ENCODE measurements at places on chromosomes 4 and X.
A peak's percentile ranks its signal among the peaks of the same experiment; 100 is the strongest.

GRCh38 chr4:5378002-5378401 is 326.7 kb downstream of the STK32B start:
- peak; percentile 54 for DNase-seq

DNA sequence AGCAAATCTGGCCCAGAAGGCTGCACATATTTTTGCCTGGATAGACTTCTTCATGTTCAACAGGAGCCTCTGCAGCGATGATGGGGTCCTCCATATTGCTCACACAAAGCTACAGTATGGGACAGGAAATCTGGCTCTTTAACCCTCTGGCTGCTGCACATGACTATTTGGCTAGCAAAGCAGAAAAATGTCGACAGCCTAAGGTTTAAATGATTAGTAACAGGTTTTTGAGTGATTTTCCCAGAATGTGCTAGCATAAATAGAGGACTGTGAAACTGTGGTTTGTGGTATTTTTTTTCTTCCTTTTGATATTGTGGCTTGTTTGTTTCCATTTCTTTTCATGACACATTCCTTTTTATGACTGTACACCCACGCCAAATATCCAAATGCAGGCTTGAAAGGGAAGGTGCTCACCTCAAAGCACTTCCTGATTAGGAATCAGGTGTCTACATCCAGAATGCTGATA is 120.2 kb upstream of the GK2 start:
- DNase-seq, result peak; percentile 0

DNA sequence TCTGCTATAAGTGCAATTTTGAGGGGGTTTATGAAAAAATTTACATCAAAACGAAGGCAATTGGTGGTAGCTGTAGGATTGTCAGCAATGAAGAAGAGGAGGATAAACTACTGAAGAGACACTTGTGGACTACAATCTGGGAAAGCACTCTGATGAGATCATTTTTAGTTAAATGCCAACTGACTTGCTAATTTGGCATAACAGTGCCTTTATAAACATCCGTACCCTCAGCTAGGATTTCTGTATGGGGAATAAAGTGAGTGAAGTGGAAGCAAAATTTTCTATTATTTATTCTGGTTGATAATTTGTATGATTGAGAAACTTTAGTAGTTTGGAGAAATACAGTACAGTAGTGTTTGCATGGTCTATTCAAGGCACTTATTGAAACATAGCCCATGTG is 11.2 kb upstream of the GNRHR start:
- peak; percentile 8 for DNase-seq

DNA sequence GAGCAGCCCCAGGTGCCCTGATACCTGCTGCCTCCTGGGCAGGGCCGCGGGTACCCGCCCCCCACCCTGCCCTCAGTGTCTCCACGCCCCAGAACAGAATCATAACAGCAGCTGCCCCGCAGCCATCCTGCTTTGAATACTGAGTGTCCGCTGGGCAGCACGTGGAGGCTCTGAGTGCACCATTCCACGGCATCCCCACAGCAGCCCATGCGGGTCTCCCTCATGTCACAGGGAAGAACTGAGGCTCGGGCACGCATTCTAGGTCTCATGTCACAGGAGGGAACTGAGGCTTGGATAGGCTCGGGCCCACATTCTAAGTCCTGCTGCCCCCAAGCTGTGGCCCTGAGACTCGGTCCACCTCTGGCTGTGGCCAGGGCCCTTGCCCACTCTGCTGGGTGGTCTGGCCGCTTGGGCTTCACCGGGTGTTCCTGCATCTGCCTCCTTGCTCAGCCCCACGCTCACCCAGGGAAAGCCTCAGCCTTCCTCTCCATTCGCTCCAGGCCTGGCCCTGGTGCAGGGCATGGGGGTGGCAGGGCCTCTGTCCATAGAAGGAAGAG is 221.6 kb upstream of the PSAPL1 start:
- DNase-seq, result no peak

- no peak for DNase-seq
Observed at GRCh38 chr4:182903013-182903412, 14.2 kb downstream of the DCTD start.

DNA sequence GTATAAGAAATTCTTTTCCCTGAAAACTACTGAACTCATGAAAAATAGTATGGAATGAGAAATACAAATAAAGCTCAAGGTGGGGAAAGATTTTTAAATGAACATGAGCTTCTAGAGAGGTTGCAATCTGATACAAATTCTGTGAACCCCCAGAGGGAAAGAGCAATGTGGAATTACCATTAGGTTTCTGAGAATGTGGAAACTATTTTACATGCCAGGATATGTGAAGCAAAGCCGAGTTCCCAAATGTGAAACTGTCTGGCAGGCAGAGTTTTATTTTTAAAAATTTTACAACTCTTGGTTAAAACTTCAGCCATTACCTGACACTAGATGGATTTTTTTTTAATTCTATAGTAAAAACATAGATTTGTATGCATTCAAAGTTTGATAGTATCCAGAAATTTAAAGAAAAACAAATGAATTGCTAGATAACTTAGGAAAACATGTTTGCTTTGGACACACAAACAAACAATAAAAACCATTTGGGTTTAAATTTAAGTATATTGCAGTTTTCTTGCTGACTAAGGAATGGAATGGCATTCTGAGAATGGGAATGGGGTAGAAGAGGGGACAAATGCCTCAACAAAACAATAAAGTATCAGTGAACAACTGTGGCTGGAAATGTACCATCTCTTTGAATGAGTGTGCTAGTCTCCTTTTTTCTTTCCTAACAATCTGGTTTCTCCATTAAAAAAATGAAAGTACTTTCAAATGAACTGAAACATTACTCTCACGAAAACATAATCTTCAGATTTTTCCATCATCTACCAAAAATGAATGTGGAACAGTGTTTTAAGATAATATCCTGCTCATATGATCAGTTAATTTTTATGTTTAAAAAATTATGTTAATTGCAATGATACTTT is 99.6 kb downstream of the PCDH18 start:
- DNase-seq, result peak; percentile 26

GRCh38 chr4:177100307-177100706 is 209.4 kb upstream of the NEIL3 start:
- no peak for DNase-seq

DNA sequence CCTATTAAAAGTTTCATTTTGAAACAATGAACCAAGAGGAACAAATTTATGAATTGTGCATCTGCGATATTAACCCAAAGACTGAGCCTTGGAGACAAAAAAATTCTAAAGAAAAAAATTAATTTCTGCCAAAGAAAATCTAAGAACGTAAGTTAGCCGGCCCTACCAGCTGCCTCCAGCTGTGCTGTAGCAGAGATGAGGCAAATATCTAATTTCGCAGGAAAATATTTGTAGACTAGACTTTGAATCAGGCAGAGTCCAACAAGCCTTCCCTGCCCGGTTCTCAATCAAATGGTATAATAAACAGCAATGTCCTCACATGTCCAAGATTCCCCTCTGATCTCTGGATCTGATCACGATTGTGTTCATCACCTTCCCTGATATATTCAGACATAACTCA is 21.2 kb upstream of the SMIM20 start:
- no peak for DNase-seq

- peak; percentile 29 for DNase-seq
Observed at GRCh38 chr4:8478801-8479744, 38.5 kb downstream of the TRMT44 start.

- peak; percentile 67 for DNase-seq
Observed at GRCh38 chr4:7101692-7102515, 34.0 kb upstream of the GRPEL1 start.

- DNase-seq, result no peak
Observed at GRCh38 chrX:83145876-83146275, 362.2 kb upstream of the POU3F4 start.

DNA sequence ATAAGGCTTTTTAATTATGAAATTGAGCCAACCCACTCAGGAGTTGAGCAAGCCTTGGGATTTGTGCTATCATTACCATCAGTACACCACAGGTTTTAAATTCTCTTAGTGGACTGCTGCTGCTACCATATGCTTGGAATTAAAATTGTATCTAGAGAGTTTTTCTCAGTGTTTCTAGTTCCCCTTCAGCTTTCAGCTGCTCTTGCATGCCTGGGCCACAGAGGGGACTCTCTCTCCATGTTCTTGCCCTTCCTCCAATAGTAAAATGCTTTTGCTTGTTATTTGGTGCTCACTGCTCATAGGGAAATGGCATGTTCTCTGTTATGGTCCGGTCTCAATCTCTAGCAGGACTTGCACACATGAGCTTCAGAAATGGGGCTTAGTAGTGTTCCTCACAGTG is 101.9 kb downstream of the IGSF1 start:
- no peak for DNase-seq

- DNase-seq, result no peak
Observed at GRCh38 chr4:15131551-15131950, 129.3 kb downstream of the CPEB2 start.

GRCh38 chrX:154327038-154327820 is 31.6 kb downstream of the TKTL1 start:
- peak; percentile 74 for DNase-seq

DNA sequence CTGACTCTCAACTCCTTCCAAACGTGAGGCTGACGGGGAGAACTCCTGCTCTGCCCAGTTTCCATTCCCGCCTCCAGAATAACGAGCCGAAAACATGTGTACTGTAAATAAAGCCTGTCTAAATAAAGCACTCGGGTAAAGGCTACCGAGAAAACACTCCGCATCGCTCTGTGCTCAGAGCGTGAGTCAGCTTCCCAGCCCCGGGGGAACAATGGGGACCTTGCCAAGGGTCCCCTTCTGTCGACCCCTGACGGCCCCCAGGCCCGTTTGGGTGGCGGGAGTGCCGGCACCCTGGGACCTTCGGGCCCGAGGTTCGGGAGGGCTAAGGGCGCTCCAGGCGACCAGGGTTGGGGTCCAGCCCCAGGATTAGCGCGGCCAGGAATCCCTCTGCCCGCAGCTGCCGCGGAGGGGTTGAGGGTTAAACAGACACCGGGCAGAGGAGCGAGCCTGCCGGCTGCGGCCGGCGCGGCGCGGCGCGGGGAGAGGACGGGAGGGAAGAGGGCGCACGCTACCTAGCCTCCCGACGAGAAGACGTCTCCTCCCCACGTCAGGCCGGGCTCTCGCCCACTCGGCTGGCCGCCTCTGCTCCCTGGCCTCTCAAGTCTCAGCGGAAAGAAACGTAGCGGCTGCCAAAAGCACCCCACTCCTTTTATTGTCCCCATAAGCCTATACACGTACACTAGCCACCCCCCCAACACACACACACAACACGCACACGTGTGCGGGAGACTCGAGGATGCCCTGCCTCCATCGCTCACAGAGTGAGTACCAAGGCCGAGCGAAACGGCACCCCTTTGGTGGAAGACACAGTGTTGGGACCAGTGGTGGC is 85.5 kb downstream of the BCOR start:
- DNase-seq, result peak; percentile 42

- DNase-seq, result peak; percentile 57
Observed at GRCh38 chr4:76306882-76307659, 538 bp downstream of the STBD1 start.

- DNase-seq, result no peak
Observed at GRCh38 chr4:37990731-37991245, 30.6 kb downstream of the PTTG2 start.

GRCh38 chrX:153495362-153495751 is 577 bp downstream of the BGN start:
- DNase-seq, result no peak

DNA sequence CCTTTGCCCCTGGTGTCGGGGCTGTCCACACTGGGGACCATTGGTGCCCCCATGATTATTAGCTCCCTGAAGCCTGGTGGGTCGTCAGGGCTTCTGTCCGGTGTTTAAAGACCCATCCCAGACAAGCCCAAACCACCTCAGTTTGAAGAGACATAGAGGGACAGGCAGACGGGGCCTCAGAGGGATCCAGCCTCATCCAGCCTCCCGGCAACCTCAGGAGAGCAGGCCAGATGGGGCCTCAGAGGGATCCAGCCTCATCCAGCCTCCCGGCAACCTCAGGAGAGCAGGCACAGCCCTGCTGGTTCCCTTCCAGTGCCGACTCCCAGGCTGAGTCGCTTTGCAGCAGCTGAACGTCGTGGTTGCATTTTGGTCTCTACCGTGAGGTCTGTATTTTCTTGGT is 32.1 kb downstream of the PIGG start:
- DNase-seq, result no peak

- DNase-seq, result no peak
Observed at GRCh38 chr4:133188433-133189146, 39.5 kb downstream of the PCDH10 start.

DNA sequence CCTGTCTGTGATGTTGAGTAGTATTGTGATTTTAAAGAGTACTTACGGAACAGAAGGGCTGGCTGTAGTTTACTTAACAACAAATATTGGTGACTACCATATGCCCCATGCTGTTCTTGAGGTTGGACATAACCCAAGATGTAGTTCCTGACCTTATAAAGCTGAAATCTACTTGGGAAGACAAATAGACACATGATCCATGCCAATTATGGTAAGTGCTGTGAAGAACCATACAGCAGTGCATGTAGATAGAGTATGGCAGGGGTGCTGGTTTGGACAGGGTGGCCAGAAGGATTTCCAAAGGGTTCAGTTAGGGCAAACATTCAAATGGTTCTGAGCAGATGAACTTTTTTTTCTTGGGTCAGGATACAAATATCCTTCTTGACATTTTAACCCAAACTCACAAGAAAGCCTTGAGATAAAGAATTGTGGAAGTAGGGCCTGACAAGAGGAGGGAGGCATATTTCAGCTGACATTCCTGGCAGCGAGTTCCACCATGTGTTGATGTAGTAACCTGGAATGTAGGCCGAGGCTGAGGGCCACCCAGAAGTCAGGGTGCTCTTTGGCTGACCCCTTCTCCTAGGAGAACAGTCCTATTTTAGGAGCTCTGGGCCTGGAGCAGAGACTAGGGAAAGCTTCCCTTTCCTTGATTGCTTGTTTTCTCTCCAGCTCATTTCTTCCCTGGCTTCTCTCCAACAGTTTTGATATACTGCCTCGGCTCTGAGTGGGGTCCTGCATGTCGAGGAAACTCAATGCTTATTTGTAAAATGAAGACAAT is 74.2 kb downstream of the FREM3 start:
- peak; percentile 41 for DNase-seq

- DNase-seq, result no peak
Observed at GRCh38 chr4:36476135-36476534, 194.7 kb downstream of the DTHD1 start.

- DNase-seq, result peak; percentile 85
Observed at GRCh38 chr4:156169011-156169410, 215.3 kb upstream of the CTSO start.

- no peak for DNase-seq
Observed at GRCh38 chr4:132642016-132642817, 506.9 kb upstream of the PCDH10 start.

- peak; percentile 40 for DNase-seq
Observed at GRCh38 chr4:173519111-173520101, 10.6 kb downstream of the HAND2 start.

DNA sequence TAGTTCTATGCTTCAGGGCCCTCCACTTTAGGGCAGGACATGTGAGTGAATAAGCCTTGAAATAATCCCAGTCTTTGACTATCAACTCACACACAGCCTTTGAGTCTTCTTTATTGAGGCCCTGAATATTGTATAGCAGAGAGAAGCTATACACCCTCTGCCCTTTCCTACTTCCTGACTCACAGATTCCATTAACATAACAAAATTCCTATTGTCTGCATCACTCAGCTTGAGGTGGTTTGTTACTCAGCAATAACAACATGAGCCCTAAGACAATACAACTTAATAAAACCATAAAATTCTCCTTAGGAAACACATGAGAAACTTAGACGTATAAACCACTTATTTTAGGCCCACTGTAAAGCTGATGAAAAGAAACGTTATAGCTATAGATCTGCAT is 680.3 kb upstream of the DIAPH2 start:
- peak; percentile 0 for DNase-seq

- no peak for DNase-seq
Observed at GRCh38 chr4:163649557-163650091, 155.1 kb downstream of the TMA16 start.

GRCh38 chrX:22389556-22390179 is 117.0 kb downstream of the CBLL2 start:
- peak; percentile 45 for DNase-seq
